ENCODE measurements at places on chromosomes 5 and 9.

GRCh38 chr9:928363-929042 is 48.0 kb upstream of the DMRT3 start:
- no peak for DNase-seq

- DNase-seq = no peak
Measured at GRCh38 chr9:93897075-93897970, 57.8 kb downstream of the BARX1 start.

GRCh38 chr5:118176146-118176545 is 812.2 kb downstream of the DTWD2 start:
- DNase-seq = no peak

- peak; percentile 10 for DNase-seq
Measured at GRCh38 chr9:18071651-18072060, 402.3 kb upstream of the ADAMTSL1 start.
